ENCODE measurements at places on chromosomes 5 and 9.

- no peak for DNase-seq
Observed at GRCh38 chr5:114101153-114101552, 260.7 kb upstream of the KCNN2 start.

DNA sequence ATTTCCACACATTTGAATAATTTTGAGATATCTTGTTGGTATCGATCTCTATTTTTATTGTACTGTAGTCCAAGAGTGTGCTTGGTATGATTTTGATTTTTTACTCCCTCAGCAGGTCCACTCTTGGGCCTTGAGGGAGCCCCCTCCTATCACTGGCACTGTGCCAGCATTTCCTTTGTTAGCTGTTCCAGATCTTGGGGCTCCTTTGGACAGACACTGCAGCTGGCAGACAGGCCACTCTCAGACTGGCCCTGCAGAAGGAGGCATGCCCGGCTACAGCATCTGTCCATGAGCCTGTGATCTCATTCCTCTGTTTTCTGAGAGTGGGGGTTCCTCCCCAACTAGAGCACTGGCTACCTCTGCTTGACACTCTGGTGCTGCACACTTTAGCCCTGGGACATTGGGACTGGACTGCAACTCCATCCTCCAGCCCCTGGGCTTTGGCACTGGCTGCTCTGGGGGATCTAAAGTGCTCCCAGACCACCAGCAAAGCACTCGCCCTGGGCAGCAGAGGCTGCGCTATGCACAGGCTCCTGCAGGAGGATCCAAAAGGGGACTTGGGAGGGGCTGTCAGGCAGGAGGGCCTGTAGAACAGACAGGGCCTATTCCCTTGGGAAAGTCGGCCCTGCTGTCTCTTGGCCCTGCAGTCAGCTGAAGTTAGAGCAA is 271.3 kb upstream of the DMAC1 start:
- no peak for DNase-seq

GRCh38 chr5:74145951-74146350 is 494.6 kb downstream of the ENC1 start:
- no peak for DNase-seq

DNA sequence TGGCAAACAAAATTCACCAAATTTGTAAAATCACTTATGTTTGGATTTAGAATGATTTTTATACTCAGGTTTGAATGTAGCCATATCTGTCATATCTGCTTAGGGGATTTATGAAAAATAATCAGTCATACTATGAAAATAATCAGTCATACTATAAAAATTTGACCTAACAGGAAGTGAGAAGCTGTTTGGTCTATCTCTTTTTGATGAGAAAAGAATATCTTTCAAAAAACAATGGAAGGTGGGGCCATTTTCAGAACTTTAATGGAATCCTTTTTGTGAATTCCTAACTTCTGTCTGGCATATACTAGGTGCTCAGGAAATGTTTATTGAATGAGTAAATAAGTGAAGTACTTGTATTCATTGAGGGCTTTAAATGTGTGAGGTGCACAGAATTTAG is 70.1 kb downstream of the CWC27 start:
- DNase-seq = no peak

DNA sequence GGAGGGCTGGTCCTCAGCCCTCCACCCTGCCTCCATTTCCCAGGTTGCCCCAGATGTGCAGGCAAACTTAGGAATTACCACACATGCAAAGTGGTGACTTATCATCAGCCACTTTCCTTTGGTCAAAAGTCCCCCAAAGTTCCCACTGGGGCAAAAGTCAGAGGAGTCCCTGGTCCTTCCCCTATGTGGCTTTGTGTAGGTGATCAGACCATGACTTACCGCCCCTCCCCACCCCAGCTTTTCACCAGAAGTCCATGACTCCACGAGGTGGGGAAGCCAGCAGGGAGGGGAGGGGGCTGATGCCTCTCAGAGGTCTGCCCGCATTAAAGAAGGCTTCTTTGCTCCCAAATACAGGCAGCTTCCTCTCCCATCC is 5.8 kb downstream of the TRAF1 start:
- no peak for DNase-seq

- DNase-seq = no peak
Observed at GRCh38 chr5:119333421-119333851, 22.4 kb upstream of the TNFAIP8 start.

Data from NCI-H510A treated with DMSO at 0.1 percent for 48 hours (cell line).